ENCODE measurements at places on chromosomes 5 and 9.

DNA sequence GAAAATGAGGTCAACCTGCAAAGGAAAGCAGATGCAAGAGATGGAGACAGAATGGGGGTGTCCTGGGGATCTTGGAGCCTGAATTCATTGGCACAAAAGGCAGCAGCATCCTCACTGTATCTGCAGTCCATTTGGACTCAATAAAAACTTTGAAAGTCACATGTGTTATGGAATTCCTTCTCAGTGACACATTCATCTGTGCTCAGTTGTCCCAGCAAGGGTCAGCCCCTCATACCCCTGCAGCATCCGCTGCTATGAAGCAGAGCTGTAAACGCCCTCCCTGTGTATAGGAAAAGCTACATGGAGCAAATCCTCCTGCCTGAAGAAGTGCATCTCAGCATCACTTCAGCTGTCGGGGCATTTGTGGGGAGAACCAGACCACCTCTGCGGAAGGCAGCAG, 14.5 kb upstream of the RARS1 start:
- DNase-seq: peak; percentile 18

DNA sequence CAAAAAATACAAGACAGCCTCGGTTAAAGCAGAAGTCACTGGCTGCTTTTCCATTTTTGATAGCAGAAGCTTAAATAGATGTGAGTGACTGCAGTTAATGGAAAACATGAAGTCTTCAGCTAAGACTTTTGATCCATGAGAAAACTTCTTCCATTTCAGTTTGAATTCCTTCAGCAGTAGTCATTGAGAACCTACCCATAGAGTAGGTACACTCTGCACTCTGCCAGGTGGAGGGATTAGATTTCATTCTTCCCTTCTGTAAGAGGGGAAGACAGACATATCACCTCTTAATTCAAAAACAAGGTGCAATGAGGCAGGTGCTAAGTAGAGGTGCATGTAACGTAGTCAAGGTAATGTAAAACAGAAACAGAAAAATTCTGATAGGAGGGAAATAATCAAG, 26.7 kb upstream of the XPA start:
- no peak for DNase-seq

- DNase-seq: no peak
Observed at GRCh38 chr9:98097836-98098235, 21.2 kb downstream of the TRIM14 start.

DNA sequence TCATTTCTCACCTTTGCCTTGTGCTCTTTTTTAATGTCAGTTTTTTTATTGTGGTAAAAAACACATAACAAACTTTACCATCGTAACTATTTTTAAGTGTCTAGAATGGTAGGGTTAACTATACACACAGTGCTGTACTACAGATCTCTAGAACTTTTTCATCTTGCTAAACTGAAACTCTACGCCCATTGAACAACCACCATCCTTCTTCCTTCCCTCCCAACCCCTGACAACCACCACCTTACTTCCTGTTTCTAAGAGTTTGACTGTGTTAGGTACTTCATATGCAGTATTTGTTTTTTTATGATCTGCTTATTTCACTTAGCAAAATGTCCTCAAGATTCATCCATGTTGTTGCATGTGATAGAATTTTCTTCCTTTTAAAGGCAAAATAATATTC, 54.9 kb downstream of the PSAT1 start:
- no peak for DNase-seq

DNA sequence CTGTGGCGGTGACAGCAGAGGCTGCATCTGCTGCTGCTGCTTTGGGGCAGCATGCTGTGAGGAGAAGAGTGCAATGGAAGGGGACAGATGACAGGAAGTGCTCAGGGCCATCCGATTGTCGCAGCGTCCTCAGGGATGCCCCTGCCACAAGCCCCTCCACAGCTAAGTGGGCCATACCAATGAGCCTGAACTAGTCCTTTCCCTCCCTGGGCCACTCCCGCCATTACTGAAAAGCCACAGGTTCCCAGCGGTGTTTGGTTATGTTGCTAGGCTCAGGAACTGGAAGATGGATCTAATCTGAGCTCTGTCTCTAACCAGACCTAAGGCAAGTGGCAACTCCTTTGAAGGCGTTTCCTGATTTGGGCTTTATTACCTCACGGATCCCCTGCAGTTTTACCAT, 109.2 kb downstream of the GAPVD1 start:
- no peak for DNase-seq

DNA sequence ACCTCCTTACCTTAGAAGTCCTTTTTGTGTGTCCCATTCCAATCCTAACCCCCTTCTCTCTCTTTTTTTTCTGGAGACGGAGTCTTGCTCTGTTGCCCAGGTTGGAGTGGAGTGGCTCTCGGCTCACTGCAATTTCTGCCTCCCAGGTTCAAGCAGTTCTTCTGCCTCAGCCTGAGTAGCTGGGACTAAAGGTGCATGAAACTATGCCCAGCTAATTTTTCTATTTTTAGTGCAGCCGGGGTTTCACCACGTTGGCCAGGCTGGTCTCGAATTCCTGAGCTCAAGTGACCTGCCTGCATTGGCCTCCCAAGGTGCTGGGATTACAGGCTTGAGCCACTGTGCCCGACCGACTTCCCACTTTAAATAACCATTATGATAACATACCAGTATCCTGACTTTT, 17.5 kb downstream of the TMEM38B start:
- DNase-seq: no peak

GRCh38 chr5:120304663-120305062, 159.4 kb upstream of the PRR16 start:
- peak; percentile 60 for DNase-seq

GRCh38 chr5:121726991-121727390, 124.7 kb upstream of the FTMT start:
- no peak for DNase-seq

GRCh38 chr5:145473042-145473642, 362.0 kb downstream of the PRELID2 start:
- DNase-seq: no peak

DNA sequence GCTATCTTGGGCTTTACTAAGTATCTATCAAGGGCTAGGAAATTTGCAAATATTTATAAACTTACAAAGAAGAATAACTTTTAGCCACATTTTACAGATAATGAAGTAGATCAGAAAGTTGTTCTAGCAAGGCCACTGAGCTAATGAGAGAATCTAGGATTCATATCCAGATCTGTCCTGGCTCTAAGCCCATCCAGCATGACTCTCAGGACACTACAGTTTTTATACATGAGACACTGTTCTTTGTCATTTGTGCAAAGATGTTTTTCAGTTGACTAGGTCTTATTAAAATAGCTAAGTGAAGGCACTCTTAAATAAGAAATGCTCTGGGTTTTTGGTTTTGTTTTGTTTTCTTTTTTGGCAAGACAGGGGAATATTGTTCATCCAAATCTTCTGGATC, 273.1 kb downstream of the GABRB2 start:
- DNase-seq: no peak

DNA sequence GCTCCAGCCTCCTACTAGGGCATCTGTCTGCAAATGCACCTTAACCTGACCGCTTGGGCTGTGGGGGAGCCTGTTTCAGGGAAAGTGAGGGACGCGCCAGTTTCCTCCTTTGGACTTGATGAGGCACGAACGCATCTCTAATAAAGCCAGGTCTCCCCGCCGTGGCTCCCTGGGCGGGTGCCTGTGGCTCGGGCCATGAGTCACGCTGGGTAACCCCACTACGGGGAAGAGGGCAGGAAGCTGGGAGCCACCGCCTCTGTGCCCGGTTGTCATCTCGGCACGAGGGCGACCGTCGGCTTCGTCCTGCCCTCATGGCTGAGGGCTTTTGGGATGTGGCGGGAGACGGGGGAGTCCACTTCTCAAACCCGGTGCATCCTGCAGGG, 12.1 kb downstream of the NOTCH1 start:
- no peak for DNase-seq

- DNase-seq: no peak
Observed at GRCh38 chr9:111524731-111525055, 286 bp upstream of the ZNF483 start.

GRCh38 chr5:163533223-163533622, 27.8 kb downstream of the MAT2B start:
- no peak for DNase-seq

GRCh38 chr9:95887926-95888497, 12.5 kb downstream of the ERCC6L2 start:
- DNase-seq: no peak

- no peak for DNase-seq
Observed at GRCh38 chr5:150729859-150730258, 29.0 kb downstream of the DCTN4 start.

DNA sequence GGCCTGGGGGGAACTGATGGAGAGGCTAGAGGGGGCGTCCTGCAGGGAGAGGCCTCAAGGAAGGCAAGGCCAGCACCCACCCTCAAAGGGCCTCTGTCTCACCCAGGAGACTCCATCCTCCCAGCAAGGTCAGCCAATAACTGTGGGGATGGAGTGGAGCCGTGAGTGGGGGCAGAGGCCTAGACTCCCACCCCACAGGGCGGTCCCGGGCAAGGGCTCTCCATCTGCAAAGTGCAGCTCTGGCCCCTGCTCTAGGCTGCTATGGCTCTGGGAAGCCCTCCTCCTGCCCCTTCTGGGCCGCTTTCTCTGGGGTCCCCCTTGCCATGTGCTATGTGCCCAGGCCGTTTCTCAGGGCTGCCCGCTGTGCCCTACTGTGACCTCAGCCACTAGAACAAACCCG, 14.0 kb downstream of the FPGS start:
- DNase-seq: no peak

DNA sequence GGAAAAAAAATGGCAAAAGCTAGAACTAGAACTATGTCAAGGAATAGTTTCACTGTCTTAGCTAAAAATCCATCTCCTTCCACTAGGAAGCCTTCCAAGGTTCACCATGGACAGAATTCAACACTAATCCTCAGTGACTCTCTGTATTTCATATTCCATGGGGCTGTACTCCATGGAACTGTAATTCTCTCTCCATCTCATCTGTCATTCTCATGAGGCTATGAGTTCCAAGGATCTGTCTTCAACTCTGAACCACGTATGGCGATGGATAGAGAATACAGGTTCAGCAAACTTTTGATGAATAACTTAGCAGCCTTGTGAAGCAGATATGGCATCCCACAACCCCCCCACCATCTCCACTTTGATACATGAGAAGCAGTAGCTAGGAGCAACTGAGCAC, 184.0 kb downstream of the SPOCK1 start:
- no peak for DNase-seq

DNA sequence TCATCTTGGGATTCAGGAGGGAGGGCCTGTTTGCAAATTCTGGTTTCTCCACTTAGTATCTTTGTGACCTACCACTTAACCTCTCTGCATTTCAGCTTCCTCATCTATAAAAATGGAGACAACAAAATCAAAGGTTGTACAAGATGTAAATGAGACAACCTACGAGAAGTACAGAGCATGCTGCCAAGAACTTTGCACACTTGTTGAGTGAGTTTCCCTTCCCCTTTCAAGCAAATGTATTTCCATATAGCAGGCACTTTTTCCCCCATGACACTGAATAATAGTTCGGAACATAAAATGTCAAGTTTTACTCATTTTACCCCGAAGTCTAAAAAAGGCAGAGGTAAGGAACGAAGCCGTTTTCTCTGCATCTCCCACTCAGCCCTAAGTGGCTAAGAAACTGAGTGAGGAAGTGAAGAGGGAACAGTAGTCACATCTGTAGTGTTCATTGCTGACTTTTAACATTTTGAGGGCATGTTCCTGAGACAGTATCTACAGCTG, 159.0 kb downstream of the TLE1 start:
- DNase-seq: no peak

DNA sequence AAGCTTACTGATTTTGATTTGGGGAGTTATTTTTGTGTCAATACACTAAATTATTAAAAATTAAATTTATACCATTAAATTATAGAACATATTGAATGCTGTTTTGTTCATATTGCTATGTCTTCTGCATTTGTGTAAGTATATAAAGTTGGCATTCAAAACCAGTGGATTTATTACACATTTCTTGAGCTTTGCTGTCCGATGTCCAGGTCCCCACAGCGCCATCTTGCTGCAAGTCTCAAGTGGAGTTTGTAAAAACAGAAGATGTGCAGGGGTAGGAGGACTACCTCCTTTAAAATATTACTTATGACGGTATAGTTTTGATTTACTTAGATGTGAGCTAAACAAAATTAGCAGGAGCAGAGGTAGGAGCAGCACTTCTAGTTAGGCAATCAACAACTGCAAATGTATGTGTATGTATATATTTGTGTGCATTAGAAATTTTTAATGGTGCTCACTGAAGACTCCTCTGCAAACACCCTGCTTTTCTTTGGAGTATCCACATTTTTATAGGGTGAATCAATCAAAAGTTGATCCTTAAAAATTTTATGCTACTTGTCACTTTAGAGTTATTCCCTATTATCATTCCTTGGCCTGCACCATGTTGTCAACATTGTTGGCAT, 37.4 kb downstream of the CPEB4 start:
- DNase-seq: no peak

DNA sequence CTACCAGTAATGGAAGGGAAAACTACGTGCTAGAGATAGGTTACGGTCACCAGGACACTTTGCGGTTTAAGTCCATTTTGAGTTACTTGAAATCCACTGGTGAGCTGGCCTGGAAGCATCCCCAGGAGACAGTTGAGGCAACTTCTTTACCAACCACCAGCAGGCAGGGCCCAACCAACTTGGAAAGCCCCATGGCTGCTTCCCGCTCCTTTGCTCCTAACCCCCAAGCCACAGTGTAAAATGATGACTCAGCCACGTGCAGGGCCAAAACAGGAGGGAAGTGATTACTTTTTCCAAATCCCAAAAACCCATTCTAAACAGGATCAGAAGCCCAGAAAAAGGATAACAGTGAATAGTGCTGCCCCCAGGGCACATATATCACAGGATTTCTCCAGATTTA, 87.4 kb downstream of the PAX5 start:
- DNase-seq: no peak

GRCh38 chr5:90940227-90940995, 381.8 kb downstream of the ADGRV1 start:
- DNase-seq: no peak

- DNase-seq: no peak
Observed at GRCh38 chr9:36976371-36977030, 57.6 kb downstream of the PAX5 start.

DNA sequence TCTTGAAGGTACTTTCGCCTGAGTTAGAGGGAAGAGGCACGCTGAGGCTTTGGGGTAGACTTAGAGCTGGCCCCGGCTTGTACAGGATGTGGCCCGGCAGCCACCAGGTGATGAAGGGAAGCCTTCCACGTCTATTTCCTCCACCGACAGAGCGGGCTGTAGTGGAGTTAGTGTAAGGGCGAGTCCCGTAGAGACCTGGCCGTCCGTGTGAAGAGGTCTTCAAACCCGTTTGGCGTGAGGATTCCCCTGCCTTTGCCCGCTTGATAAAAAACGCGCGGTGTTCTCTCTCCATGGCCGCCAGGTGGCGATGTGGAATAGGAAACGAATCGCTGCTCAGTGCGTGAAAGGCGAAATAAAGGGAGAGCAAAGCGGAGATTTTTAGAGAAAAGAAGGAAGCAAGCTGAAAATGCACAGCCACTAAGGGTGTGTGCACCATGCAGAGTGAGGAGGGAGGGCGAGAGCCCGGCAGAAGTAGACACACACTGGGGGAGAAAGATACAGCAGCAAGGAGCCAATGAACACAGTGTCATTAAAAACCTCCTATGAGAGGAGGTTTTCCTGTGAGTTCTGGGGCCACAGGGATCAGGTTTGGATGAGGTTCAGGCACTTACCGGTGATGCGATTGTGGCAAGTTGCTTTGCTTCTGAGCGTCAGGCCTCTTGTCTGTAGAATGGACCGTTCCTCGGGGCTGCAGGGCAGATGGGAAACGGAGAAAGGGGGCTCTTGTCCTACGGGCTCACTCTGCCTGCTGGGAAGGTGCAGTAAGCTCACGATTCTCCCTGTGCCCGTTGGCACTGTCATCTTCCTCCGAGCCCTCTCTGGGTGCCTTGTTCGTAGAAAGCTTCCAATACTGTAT, 34.2 kb downstream of the STC2 start:
- no peak for DNase-seq

GRCh38 chr5:82234885-82235284, 43.3 kb downstream of the RPS23 start:
- no peak for DNase-seq
